Left ventricle myocardium superior (tissue), 1 donor: ENCODE measurements at places on chromosomes 11 and 22.

DNA sequence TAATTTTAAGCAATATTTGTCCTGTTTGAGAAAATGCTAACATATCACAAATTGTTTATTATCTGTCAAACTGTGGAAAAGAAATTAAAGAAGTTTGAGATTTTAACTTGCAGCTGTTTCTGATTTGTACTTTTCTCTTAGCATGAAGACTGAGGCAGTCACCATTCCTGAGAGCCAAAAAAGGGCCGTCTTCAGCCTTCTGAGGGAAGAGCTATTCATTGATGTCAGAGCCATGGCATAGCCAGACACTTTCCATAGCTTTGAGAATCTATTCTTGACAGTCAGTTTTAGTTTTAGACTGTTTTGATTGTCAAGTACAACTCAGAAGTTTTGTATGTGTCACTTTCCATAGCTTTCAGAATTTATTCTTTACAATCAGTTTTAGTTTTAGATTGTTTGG lies 32.1 kb downstream of the YAP1 start:
- no peak for DNase-seq

DNA sequence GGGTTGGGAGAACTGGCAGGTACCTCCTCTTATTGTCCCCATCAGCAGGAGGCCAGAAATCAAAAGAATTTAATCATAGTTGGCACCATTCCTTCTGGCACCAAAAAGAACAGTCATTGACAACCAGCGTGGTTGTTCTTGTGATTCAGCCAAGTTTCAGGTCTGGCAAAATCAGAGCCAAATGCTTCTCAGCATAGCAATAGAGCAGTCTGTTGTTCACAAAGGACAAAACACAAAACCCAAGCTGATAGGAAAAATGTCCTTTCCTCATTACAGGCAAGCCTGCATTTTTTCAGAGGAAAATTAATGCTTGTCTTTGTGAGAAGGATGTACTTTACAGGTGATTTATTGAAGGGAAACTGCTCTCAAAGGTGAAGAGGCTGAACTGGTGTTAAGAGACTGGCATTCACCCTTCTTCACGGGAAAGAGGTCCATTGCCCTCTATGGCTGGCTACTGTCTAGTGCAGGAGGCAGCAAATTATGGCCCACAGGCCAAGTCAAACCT lies 241.8 kb upstream of the ARHGAP42 start:
- DNase-seq = no peak

DNA sequence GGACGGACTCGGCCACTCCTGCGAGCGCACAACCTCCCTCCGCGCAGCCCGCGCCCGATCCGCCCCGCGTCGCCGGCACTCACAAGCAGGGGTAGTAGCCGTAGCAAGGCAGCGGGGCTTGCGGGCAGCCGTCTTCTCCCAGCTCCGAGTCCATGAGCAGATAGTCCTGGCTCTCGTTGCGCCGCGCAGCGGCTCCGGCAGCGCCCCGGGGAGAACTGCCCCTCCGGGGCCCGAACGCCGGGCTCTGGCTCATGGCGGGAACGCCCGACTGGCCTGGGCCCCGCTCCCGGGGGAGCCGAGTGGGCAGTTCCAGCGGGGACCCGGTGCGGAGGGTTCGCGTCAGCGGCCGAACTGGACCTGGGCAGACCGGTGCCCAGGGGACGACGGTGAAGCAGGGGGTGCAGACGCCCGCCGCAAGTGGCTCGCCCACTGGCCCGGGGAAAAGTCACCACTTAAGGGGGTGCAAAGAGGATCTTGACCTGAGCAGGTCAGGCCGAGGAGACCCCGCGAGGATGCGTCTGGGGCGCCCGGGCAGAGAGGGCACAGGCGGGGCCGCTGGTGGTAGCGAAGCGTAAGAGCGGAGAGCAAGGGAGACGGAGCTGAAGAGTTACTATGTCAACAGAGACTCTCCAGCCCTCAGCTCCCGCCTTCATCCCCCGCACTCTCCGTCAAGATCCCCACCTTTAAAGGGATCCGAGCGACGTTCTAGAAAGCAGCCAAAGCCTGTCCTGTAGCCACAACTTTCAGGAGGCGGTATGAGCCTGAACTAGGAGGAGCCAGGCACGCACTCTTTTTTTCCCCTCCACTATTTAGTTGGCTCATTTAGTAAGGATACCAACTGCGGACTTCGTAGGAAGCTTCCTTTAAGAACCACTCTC lies at the start of gene TRPC6:
Gene TRPC6, minus strand, starts transcription at position 757 of the 878 bp plus-strand sequence. Its CDS starts 504 bp downstream, at position 253.
- peak; percentile 36 for DNase-seq

- no peak for DNase-seq
These were observed 72.8 kb upstream of the MYOD1 start for GRCh38 chr11:17646451-17647145.

DNA sequence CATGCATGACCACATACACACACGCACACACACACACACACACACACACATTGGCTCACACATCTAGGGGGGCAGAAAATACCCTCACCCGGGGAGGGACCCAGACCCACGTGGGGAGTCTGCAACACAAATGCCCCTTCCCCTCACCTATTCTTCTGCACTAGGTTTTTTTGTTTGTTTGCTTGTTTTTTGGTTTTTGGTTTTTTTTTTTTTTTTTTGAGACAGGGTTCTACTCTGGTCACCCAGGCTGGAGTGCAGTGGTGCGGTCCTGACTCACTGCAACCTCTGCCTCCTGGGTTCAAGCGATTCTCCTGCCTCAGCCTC lies 28.4 kb downstream of the WEE1 start:
- no peak for DNase-seq

GRCh38 chr11:81707881-81708280 lies 1025.8 kb downstream of the FAM181B start:
- DNase-seq = no peak

DNA sequence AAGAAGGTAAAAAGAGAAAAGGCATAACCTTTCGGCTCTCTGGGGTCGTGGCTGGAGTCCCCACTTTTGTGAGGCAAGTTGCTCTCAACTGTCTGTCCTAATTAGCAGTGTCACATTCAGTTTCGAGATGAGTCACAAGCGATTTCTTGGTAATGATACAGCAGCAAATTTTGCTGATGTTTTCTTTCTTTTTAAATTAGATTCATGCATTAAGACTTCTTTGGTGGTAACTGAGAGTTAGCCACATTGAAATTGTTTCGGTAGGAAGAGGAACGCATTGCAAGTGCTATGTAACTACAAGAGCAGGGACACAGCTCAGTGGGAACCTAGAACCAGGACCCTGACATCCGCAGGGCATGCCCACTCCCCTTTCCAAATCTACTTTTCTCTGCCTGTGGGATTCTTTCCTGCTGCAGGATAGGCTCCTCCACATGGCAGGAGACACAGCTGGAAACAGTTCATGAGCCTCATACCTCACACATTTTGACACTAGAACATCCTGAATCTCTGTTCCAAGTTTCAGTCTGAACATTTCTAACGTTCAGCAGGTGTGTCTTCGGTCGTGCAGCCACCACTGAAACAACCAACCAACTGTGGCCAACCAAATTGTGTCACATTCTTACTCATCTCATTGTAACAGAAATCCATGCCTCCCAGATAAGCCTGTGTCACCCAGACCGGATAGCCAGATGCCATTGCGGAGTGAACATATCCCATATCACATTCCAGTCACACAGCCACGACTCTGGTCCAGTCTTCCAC lies 987.6 kb downstream of the NTM start:
- DNase-seq = no peak

GRCh38 chr11:64608046-64608445 lies 17.0 kb downstream of the SLC22A12 start:
- peak; percentile 56 for DNase-seq

DNA sequence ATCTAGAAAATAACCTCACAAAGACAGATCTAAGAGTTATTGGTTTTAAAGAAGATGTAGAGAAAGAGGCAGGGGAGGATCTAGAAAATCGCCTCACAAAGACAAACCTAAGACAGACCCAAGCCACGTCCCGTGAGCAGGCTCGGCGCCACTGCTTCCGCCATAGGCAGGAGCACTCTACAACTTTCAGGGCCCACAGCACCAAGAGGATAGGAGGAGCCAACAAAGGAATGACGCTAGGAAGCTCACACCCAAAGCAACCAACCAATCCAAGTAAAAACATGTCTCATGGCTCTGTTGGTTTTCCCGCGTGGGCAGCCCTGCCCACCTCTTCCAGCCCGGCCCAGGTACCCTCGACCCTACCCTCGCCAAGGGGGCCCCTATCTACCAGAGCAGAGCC lies 4167.4 kb upstream of the OR11H1 start:
- no peak for DNase-seq

DNA sequence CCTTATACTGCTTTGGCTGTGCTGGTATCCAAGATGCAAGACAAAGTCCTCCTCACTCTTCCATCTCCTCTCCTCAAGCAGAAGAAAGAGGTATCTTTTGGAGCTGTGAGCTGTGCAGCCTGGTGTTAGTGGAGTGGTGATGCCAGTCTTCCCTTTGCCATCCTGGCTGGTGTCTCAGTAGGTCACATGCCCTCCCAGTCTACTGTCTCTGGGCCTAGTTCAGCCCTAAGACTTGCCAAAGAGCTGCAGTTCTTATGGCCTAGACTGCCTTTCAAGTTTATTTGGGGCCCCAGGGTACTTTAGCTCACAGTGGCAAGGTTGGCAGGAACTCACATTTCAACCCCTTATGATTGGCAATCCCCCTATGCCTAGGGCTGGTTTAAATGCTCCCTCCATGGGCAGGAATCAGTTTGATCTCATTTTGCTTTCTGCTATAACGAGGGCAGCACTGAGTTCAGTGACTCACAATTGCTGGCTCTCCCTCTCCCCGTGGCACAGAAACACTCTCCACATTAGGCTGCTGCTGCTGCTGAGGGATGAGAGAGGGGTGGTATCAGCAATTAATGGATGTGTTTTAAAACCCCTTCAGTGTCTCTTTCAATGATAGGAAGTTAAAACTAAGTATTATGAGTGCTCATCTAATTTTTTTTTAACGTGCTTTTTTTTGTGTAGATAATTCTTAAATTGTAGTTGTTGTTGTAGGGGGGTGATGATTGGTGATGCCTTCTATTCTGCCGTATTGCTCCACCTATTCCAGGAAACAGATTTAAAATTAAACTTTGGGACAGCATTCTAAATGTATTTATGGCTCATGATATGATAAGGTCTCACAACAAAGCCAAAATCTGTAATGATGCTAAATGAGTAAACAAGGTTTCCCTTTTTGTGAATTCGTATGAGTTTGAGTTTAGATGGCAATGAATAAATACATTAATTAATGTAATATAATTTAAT lies 1295.0 kb downstream of the JRKL start:
- peak; percentile 27 for DNase-seq

- peak; percentile 57 for DNase-seq
These were observed 429 bp downstream of the SLC39A13 start for GRCh38 chr11:47408598-47409439.

DNA sequence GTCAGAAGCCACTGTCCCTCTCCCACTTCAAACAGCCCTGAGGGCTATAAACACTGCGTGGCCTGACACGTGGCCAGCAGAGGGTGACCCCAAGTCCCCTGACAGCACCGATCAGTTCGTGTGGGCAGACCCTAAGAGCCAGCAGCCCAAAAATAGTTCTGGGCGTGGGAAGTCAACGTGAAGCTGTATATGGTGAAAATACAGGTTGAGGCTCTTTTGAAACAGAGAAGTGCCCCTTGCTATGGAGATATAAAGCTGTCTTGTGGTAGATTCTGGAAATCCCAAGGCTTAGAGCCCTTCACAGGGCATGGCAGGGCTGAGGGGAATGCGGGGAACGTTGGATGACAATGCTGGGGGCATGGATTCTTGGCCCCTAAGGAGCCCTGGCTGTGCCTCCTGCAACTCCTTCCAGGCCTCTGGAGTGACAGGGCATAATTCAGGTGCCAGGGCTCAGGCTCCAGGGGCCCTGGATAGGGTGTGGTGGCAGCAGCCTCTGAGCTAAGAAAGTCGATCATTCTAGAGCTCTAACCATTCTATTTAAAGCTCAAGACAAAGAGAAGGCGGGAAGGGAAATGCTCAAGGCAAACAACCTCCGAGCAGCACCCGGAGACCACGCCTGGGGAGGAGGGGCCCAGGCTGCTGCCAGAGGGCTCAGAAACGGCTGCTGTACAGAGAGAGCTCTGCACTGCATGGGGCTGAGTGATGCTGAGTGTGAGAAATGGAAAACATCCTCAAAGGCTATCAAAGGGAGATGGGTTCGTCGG lies 60.4 kb upstream of the CD5 start:
- DNase-seq = peak; percentile 43

DNA sequence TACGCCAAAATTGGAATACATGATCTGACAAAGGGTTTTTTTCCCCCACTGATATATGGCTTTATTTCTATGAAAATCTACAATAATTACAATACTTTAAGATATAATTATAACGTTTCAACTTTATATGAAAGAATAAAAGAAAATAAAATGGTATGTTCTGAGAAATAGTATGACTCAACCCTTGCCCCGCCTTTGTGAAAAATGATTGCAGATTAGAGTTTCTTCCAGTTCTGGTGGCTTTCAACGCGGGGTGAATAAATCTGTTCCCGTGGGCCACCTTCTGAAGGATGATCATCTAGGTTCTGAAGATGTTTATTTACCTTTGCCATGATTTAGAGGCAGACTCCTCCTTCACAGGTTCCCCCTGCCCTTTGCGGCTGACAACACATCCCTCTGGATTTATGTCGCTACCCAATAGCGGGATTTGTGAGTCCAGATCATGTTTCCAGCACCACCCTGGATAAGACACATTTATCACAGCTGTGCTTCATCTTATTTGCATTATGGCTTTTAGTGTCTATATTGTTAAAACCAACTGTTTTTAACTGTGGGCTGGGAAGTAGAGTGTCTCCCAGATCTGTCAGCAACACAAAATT lies 607.0 kb upstream of the KIRREL3 start:
- DNase-seq = no peak

DNA sequence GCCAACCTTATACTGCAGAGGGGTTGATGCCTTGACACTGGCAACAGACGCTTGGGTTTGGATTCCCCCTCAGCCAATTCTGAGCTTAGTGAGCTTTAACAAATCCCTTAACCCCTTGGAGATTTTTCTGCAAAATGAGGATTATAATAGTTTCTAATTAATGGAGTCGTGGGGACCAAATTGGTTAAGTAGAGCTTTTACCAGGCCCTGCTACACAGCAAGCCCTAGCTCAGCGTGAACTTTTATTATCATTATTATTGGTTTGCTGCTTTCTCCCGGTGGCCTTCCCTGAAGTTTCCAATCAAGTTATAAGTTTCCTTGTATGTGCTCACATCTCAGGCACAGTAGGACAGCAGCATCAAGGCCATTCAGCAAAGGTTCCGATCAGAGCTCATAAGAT lies 156.6 kb upstream of the GUCY1A2 start:
- no peak for DNase-seq

GRCh38 chr11:124759266-124760204 lies 2.6 kb downstream of the ESAM start:
- peak; percentile 78 for DNase-seq

- peak; percentile 87 for DNase-seq
These were observed 12.3 kb upstream of the BID start for GRCh38 chr22:17786435-17787161.

- DNase-seq = no peak
These were observed 2.0 kb upstream of the KDELR3 start for GRCh38 chr22:38465673-38466490.

GRCh38 chr11:12797996-12798395 lies 123.8 kb downstream of the TEAD1 start:
- no peak for DNase-seq

GRCh38 chr11:34317036-34317360 lies 40.8 kb downstream of the ABTB2 start:
- no peak for DNase-seq
